ENCODE measurements at places on chromosomes 12 and 14.

GRCh38 chr14:30547388-30548048, 11.4 kb upstream of the G2E3 start:
- no peak for DNase-seq

DNA sequence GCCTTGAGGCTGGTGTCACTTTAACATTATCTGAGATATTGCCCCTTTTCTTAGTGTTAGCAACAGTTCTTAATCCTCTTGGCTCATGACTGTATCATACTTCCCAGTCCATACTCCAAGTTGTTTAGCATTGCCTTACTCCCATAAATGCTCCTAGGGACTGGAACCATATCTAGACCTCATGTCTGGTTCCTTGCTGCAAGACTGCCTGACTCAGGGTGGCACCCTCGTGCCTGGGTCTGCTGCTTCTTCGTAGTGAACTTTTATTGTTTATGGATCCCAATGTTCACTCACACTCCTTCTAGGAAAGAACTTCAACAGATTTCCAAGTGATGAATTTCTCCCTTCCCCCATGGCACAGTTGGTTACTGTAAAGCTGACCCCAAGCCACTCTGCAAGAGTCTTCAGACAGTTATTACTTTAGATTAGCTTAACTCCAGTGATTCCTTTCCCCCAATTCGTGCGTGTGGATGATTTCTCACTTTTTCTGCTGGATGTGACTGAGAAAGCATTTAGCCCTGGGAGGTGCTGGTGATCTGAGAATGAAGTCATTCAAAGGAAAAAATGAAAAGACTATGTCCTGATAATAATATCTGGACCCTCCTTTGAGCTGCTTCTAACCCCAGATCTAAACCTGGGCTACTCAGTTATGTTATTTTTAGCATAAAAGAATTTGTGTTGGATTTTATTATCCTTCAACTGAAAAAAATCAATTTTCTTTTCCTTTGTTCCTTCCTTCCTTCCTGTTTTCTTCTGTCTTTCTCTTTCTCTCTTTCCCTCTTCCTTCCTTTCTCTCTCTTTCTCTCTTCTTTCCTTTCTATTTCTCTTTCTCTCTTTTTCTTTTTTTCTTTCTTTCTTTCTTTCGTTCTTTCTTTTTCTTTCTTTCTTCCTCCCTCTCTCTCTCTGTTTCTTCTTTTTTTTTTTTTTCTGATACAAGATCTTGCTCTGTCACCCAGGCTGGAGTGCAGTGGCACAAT, 47.5 kb upstream of the PPP1R12A start:
- no peak for DNase-seq

DNA sequence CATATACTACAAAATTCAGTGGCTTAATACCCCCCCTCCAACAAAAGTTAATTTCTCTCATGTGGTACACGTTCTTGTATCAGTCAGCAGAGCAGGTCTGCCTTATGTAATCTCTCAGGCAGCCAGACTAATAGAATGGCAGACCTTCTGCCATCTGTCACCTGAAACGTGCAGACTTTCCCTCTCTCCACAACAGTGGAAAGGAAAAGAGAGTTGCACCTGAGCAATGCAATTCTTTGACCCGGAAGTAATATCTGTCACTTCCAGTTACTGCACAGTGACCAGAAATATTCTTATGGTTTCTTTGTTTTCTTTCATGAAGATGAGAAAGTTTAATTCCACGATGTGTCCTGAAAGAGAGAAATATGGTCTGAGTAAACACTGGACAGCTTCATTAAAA, 14.4 kb downstream of the KERA start:
- no peak for DNase-seq

GRCh38 chr14:23916004-23916403, 37.6 kb upstream of the DHRS4 start:
- no peak for DNase-seq

GRCh38 chr14:25055992-25056687, 6.2 kb upstream of the STXBP6 start:
- DNase-seq = no peak

GRCh38 chr14:68109132-68109900, 289.7 kb downstream of the RAD51B start:
- DNase-seq = no peak

GRCh38 chr14:37034410-37035285, 137.8 kb downstream of the SLC25A21 start:
- DNase-seq = no peak

- DNase-seq = no peak
Measured at GRCh38 chr14:105469456-105470349, 4.9 kb upstream of the CRIP2 start.

DNA sequence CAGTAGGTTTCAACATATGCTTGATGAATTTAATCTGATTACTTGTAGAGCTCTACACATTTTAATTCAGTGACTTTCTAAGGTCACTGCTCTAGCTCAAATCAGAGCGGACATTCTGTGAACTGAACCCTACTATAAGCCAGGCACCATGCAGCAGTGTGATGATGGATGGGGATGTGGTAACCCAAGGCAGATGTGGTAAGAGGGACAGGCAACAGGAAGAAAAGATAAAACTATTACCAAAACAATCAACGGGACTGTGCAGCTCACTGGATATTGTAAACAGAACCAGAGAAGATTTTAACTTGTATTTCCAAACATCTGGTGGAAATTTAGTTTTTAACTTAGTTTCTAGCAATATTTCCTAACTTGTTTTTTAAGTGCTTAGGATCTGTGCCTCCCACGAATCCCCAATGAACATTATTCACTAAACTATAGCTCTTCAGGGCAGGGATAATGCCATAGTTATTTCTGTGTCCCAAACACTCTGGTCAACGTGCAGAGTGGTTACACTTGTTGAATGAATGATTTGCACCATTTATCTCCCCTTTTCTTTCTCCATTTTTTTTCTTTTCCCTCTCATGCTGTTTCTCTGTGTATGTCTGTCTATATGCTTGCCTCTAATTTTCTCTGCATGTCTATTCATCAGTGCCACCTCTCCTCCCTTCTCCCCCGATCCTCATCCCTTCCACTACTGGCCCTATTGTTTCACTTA, 3.0 kb downstream of the ERO1A start:
- DNase-seq = no peak

- DNase-seq = no peak
Measured at GRCh38 chr12:123058481-123058880, 78.0 kb downstream of the ARL6IP4 start.

GRCh38 chr12:49288412-49288853, 6.5 kb upstream of the PRPH start:
- DNase-seq = no peak

DNA sequence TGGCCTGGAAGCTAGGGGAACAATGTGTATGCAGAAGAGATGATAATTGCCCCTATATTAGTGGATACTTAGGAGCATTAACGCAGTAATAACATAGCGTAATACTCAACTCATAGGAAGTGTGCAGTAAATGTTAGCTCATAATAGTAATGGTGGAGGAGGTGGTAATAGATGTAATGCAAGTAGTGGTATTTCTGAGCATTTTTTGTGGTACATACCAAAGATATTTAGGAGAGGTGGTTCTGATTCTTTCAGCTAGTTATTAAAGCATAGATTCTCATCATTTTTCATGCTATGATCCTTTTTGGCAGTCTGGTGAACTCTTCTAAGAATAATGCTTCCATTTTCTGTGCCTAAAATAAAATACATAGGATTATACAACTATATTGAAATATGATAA, 233.1 kb downstream of the PTPRO start:
- no peak for DNase-seq

DNA sequence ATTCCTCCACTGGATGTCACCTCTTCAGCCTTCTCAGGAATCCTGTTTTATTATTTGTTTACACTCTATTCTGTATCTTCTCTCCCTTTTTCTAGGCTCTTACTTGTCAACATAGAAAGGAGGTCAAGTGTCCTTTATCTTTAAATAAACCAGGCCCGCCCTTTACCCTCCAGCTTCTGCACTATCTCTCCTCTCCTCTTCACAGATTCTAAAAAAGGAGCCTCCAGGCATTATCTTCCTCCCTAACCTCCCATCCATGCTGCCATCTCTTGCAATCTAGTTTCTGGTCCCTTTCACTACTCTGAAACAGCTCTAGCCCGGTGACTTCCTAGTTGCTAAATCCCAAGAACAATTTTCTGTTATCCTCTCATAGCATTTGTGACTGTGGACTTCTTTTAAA, 24.1 kb upstream of the ARID2 start:
- no peak for DNase-seq

- no peak for DNase-seq
Measured at GRCh38 chr12:4117386-4118016, 156.1 kb upstream of the CCND2 start.

DNA sequence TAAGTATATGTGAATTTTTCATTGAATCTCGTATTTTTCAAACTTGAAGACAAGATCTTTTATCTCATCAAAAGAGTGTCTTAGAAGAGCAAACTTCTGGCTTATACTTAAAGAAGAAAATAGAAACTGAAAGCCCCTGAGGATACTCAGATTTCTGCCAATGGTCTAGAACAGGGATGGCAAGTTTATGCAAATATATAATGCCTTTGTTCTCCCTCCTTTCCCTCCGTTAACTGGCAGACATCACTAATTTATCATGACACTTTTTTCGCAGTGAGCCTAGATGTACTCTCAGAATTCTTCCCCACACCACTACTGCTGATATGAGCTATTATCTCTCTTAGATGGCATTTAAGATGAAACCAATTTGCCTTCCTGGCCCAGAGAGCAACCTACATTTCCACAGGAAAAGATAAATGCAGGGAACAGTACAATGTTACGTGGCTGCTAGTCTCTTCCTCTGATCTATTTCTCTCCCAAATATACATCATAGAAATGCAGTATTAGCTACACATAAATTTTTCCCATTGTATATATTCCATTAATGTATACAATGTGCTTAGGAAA, 40.0 kb upstream of the DAAM1 start:
- DNase-seq = no peak
